ENCODE measurements at places on chromosomes 13 and 19. TPM values are rescaled to one million over a fixed set of nuclear protein-coding genes. Genes with fewer than 3 reads are reported as not detected.

- no peak for ATAC-seq
These were observed 4.7 kb downstream of the SLC1A5 start for GRCh38 chr19:46783670-46784069.

DNA sequence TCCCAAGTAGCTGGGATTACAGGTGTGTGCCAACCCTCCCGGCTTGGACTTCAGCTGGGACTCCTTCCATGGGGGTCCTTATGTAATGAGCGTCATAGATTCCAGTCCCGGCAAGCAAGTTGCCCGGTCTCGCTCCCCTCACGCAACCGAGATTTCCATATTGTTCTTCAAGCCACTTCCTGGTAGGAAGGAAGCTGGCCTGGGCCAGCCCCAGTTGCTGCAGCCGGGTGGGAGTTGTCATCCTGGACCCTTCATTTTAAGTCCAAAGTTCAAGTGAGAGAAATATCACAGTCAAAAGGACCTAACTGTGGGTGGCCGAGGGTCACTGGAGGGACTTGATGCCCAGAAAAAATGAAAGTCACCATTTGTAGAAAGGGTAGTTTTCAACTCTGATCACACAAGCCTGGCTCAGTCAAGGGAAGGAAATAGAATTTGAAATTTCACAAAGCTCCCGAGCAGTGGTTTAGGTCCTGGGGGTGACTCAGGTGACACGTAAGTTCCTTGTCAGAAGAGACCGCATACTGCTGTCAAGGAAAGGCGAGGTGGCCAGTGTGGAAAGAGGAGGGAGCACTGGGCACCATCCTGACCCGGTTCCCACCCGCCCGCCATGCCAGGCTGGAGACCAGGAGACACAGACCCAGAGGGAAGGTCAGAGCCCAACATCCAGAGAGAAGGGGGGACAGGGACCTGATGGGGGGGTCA lies 5.3 kb downstream of the FGF21 start:
- ATAC-seq: peak; percentile 53

DNA sequence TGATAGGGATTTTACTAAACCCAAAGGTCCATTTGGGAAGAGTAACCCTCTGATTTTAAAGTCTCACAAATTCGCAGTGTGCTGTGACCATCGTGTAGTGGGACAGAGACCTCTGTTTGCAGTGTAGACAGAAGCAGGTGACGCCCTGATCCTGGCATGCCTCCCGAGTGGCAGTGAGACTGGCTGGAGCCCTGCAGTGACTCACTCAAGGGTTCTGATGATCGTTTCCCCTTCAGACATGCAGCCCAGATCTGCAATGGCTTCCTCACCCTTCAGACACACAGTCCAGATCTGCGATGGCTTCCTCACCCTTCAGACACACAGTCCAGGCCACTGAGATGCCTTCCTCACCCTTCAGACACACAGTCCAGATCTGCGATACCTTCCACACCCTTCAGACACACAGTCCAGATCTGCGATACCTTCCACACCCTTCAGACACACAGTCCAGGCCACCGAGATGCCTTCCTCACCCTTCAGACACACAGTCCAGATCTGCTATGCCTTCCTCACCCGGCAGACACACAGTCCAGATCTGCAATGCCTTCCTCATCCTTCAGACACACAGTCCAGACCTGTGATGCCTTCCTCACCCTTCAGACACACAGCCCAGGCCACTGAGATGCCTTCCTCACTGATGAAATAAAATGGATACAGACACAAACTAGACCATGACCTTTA lies 125.2 kb downstream of the ATP11A start:
- ATAC-seq: no peak

The PRKCG gene
- not detected for total RNA-seq

The PRR20A gene
- total RNA-seq: not detected

DNA sequence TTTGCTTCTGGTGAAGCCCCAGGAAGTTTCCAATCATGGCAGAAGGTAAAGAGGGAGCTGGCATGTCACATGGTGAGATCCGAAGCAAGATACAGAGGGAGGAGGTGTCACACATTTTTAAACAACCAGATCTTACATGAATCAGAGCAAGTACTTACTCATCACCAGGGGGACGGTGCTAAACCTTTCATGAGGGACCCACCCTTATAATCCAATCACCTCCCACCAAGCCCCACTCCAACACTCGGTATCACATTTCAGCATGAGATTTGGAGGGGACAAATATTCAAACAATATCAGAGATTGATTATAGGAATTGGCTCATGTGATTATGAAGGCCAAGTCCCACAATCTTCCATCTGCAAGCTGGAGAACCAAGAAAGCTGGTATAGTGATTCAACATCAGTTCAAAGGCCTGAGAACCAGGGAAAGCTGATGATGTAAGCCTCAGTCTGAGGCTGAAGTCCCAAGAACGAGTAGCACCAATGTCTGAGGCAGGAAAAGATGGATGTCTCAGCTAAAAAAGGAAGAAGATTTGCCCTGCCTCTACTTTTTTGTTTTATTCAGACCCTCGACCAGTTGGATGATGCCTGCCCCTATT lies 58.6 kb upstream of the WDFY2 start:
- ATAC-seq: peak; percentile 65

- ATAC-seq: peak; percentile 88
These were observed 3.3 kb upstream of the RGL3 start for GRCh38 chr19:11422163-11423065.

The ZNF730 gene
- 0.61 TPM for total RNA-seq

- no peak for ATAC-seq
These were observed 5.5 kb downstream of the SLC15A1 start for GRCh38 chr13:98746968-98747367.

DNA sequence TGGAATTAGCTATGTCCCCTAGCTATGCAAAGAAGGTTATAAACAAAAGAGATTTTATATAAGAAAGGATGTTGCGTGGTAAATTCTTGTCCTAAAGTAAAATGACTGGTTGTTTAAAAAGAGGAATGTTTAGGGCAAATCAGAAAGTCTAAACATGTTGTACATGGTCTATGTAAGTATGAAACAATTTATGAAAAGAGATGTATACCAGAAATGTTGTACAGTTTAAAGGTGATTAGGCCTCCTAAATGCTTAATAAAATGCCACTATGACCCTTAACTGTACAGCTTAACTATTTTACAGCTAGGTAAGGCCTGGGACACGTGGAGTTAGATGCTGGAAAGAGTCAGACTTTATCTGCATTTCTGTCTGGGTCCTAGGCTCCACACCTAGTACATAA lies 775.9 kb upstream of the KLHL1 start:
- no peak for ATAC-seq

DNA sequence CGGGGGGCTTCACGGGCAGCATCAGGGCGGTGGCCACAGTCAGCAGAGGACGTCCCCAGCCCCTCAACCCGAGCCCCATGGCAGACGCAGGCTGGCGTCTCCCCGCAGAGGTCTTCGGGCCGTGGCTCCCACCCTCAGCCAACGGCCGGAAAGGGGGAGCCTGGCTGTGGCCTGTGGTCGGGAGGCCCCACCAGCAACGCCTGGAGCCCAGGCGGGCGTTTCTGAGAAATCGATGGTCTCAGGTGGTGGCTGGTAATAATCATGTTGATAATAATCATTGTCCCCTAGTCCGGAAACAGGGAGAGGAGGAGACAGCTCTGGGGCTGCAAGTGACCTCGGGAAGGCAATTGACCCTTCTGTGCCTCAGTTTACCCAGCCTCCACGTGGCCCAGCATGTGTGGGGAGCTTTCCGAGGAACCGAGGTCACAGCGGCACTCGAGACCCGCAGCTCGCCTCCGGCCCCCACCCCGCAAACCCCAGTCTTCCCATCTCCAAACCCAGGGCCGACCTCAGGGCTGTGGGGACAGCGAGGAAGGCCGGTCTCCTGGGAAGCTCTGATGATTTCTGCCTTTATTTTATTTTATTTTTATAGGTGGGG lies at the start of gene PRSS57:
PRSS57 (minus strand) TSS at position 101 of the 598 bp plus-strand sequence; CDS start at position 79, 22 bp downstream.
- ATAC-seq: no peak

The KLHL1 gene
- total RNA-seq: not detected

- no peak for ATAC-seq
These were observed 907.9 kb downstream of the PCDH9 start for GRCh38 chr13:66322193-66322740.

The SPC24 gene
- 44.3 TPM for total RNA-seq

GRCh38 chr19:7505682-7506384 lies 10.1 kb upstream of the ZNF358 start:
- ATAC-seq: peak; percentile 35

DNA sequence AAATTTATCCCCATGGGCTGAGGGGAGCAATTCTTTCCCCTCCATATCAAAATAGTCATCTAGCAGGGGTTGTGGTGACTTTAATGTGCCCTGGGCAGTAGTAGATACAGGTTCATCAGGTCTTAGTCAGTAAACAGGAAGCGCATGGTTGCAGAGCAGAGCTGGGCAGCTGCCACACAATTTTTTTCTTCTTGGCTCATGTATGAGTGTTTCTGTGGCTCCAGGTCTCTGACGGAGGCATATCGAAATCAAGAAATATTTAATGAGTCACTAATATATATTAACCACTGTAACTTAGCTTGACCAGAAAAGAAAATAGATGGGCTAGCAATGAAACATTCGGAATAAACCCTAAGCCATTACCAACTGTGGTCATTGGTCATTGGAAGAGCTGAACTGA lies 68.4 kb upstream of the UBL3 start:
- ATAC-seq: no peak

The CYP4F2 gene
- total RNA-seq: not detected

DNA sequence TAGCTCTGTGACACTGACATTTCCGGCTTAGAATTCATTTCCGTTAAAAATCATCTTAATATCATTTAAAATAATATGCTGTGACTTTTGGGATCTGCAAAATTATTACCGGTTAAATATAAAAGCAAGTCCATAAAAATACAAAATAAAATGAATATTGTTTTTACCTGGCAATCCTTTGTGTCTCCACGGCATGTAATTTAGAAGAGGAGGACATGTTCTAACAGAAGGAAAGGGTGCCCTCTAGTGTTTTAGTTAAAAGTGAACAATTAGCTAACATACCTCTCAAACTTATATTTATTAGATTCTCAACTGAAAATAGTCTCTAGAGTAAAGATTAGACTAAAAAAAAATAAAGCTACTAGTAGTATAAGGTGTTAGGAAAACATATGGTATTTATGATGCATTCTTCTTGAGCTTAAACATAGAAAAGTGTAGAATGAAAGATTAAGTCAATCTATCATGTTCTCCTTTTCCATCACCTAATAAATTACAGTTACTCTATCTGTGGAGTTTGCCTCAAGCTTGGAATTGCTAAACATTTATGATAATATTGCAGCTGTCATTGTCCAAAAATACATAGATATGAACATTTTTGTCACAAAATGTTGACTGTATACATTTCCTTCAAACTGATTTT lies 676.7 kb upstream of the SPRY2 start:
- ATAC-seq: no peak

The PDX1 gene
- total RNA-seq: not detected

DNA sequence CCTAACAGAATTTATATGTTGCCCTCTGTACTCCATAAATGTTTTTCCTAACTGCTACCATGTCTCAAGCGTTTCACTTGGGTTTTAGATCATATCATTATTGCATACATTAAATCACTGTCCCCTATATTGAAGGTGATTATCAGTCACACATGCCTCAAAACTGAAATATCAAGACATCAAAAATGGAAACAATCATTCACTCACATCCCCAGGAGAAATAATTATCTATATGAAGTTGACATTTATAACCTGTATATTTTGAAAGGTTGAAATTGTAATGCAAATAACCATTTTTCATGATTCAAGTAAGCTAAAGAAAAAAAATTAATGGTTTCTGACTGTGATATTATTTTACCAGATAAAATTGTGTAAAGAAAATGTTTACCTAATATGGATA lies 1695.0 kb downstream of the SLITRK1 start:
- ATAC-seq: no peak

DNA sequence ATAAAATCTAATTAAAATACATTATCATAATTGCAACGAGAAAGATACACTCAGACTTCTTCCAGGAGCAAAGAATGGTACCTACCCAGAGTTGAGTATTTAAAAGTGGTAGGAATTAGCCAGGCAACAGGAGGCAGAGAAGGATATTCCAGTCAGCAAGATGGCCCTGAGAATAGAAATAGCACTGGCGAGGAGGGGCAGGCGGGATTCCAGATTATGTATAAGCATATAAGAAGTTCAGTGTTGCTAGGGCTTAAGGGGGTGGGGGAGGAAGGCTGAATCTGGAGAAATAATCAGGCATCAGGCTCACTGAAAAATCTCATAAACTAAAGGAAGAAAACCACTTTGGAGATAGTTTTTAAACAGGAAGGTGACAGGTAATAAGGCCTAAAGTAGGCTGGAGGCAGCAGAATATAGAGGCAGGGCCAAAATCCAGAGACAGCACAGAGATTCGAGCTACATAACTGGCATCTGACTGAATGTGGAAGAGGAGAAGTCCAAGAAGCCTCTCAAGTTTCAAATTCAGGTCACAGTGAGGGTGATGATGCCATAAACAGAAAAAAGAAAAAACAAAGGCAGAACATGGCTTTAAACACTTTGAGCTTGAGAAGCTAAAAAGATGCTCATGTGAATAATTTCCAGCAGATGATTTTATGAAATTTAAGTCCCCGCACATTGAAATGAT lies 7.5 kb downstream of the KPNA3 start:
- ATAC-seq: no peak

DNA sequence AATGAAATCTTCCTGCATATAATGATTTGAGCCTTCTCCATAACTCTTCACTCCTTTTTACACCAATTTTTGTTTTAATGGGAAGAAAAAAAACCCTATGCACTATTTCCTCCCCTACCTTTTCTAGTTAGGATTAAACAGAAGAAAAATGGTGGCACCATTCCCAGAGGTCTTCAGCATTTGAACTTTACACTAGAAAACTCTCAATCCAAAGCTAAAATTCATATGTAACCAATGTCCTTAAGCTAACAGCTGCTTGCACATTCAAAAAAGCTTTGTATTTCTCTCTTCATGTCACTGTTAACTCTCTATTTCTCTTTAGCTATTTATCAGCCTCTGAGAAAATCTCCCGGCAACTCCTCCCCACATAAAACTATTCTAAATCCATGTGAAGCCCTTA lies 90.3 kb upstream of the UBL3 start:
- ATAC-seq: no peak

DNA sequence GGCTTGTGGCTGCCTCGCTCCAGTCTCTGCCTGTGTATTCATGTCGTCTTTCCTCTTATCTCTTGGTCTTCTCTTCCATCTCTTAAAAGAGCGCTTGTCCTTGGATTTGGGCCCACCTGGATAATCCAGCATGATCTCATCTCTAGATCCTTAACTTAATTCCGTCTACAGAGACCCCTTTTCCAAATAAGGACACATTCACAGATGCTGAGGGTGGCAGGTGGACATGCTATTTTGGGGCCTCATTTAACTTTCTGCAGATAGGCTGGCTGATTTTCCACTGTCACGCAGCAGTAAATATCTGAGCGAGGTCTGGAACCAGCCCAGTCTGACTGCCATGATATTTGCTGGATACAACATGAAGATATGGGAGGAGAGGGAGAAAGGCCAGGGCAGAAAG lies 41.5 kb upstream of the TSHZ3 start:
- ATAC-seq: no peak

The PLK5 gene
- total RNA-seq: not detected

The KCNC3 gene
- 18.8 TPM for total RNA-seq

- ATAC-seq: no peak
These were observed 10.7 kb downstream of the TM6SF2 start for GRCh38 chr19:19262190-19263057.

The SBNO2 gene
- 119 TPM for total RNA-seq

The ATP8B3 gene
- 44.8 TPM for total RNA-seq

The SMIM44 gene
- total RNA-seq: not detected
